G401 (cell line): ENCODE measurements at places on chromosomes 7 and 10. TPM values are rescaled to one million over a fixed set of nuclear protein-coding genes. Genes with fewer than 3 reads are reported as not detected.

Gene TLX1
- 0.14 TPM in 1 of 2 replicates, not detected in the other for total RNA-seq

Gene PUS7
- total RNA-seq = 34.0 and 48.9 TPM in 2 replicates

Gene HOXA1
- total RNA-seq = 11.8 and 15.5 TPM in 2 replicates

Gene MEPCE
- total RNA-seq = 42.5 and 57.7 TPM in 2 replicates

Gene GOLGA7B
- 0.12 TPM in 1 of 2 replicates, not detected in the other for total RNA-seq

Gene FRAT2
- total RNA-seq = 29.7 and 41.2 TPM in 2 replicates

Gene DLX5
- total RNA-seq = 0.18 TPM in 1 of 2 replicates, not detected in the other

GRCh38 chr10:85946713-85947326 is 419.8 kb downstream of the GRID1 start:
- DNase-seq = no peak

DNA sequence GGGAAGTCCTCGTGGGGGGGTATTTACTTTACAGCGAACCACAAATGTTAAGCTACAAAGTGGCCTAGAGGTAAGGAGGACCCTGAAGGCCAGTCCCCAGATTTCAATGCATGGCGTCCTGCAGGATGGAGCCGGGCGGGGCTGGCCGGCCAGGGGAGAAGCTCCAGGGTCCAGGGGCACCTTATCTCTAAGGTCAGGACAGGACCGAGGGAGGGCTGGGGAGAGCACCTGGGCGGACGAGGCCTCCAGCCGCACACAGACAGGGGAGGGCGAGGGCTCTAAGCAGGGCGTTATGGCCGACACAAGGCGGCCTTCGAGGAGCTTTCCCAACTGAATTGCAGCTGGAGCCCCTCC is 96.4 kb upstream of the DIP2C start:
- DNase-seq = no peak

- DNase-seq = no peak
These were observed 386.7 kb downstream of the PHTF2 start for GRCh38 chr7:78185149-78185745.

GRCh38 chr7:158819571-158820203 is 9.6 kb downstream of the ESYT2 start:
- no peak for DNase-seq

DNA sequence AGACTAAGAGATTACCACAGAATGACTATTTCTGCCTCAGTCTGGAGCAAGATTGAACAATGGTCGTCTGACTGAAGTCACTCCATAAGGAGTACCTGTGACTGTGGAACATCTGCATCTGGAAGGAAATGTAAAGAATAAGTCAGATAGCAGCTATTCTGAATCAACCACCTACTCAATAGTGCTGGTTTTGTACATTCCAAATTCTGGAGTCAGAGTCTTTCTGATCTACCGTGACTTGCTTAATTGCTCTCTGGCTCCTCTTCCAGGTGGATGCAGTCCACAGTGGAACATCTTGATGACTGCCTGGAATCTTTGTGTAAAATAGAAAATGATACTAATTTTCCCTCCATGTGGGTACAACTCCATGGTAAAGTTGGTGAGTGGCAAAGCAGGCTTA is 156.3 kb upstream of the SEMA3C start:
- DNase-seq = no peak

GRCh38 chr7:22653951-22654350 is 73.0 kb upstream of the IL6 start:
- no peak for DNase-seq

- DNase-seq = no peak
These were observed 79.7 kb upstream of the PODXL start for GRCh38 chr7:131636092-131636491.

- no peak for DNase-seq
These were observed 7.3 kb upstream of the CYP3A43 start for GRCh38 chr7:99820408-99821027.

DNA sequence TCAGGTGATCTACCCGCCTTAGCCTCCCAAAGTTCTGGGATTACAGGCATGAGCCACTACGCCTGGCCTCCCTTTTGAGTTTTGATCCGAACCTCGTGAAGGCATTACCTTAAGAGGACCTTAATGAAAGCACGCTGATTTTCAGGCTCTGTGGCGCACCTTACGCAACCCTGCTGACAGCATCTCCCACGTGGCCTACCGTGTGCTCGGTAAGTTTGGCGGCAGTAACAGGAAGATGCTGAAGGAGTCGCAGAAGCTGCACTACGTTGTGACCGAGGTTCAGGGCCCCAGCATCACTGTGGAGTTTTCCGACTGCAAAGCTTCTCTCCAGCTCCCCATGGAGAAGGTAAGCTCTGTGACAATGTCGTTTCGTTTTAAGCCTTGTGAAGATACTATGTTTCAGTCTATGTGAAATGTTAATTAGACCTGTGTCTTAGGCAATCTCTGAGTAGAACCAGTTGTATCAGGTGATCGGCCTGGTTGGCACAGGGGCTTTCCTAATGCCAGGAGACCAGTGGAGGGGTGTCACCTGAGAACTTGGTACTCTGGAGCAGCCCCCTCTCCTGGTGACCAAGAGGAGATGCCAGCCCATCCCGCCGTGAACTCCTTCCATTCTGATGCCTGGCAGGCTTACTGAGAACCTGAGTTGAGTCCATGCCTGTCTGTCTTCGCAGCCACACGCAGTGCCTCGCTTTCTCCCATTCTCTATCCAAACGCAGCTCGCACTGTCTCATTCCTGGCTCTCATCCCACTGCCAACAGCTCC is 43.5 kb downstream of the TRRAP start:
- no peak for DNase-seq

GRCh38 chr10:110485541-110485940 is 12.2 kb upstream of the DUSP5 start:
- no peak for DNase-seq

DNA sequence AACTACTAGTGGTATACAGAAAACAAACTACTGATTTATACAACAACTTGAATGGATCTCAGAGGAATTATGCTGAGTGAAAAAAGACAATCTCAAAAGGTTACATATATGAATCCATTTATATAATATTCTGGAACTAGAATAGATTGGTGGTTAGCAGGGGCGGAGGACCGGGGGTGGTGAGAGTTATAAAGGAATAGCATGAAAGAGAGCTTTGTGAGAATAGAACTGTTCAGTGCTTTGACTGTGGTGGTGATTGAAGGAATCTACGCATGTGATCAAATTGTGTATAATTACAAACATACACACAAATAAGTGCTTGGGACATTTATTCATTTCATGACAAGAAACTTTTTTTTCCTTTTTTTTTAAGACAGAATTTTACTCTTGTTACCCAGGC is 19.6 kb downstream of the RAB19 start:
- no peak for DNase-seq

- DNase-seq = no peak
These were observed 105.7 kb downstream of the RAPGEF5 start for GRCh38 chr7:22251281-22251680.

- no peak for DNase-seq
These were observed 22.2 kb downstream of the YAE1 start for GRCh38 chr7:39588416-39588815.
